Mononuclear cell (primary cell): ENCODE measurements at places on chromosomes 4 and X. TPM values are rescaled to one million over a fixed set of nuclear protein-coding genes. Genes with fewer than 3 reads are reported as not detected.

The DDIT4L gene
- total RNA-seq: 0.21 TPM

The MAGEA2 gene
- total RNA-seq: not detected

The FRMPD3 gene
- 0.31 TPM for total RNA-seq

The CLCN5 gene
- total RNA-seq: 2.5 TPM

The F9 gene
- total RNA-seq: not detected

The TMEM165 gene
- 48.4 TPM for total RNA-seq

The PDLIM3 gene
- 0.10 TPM for total RNA-seq

The FRMPD4 gene
- total RNA-seq: not detected

The EREG gene
- 240 TPM for total RNA-seq

The SLC39A8 gene
- total RNA-seq: 26.3 TPM

The MAGEB10 gene
- not detected for total RNA-seq

The DMD gene
- total RNA-seq: 2.4 TPM
